Neural crest cell (in vitro differentiated cells): ENCODE measurements at places on chromosomes 4 and X. TPM values are rescaled to one million over a fixed set of nuclear protein-coding genes. Genes with fewer than 3 reads are reported as not detected.

Gene STARD8
- 1.5 and 1.8 TPM in 2 replicates for total RNA-seq

Gene NRK
- total RNA-seq, result 0.26 and 0.32 TPM in 2 replicates

Gene EMD
- total RNA-seq, result 54.3 and 56.8 TPM in 2 replicates

Gene RAB33A
- total RNA-seq, result 16.7 and 18.5 TPM in 2 replicates

Gene XKRX
- 0.41 and 0.51 TPM in 2 replicates for total RNA-seq

DNA sequence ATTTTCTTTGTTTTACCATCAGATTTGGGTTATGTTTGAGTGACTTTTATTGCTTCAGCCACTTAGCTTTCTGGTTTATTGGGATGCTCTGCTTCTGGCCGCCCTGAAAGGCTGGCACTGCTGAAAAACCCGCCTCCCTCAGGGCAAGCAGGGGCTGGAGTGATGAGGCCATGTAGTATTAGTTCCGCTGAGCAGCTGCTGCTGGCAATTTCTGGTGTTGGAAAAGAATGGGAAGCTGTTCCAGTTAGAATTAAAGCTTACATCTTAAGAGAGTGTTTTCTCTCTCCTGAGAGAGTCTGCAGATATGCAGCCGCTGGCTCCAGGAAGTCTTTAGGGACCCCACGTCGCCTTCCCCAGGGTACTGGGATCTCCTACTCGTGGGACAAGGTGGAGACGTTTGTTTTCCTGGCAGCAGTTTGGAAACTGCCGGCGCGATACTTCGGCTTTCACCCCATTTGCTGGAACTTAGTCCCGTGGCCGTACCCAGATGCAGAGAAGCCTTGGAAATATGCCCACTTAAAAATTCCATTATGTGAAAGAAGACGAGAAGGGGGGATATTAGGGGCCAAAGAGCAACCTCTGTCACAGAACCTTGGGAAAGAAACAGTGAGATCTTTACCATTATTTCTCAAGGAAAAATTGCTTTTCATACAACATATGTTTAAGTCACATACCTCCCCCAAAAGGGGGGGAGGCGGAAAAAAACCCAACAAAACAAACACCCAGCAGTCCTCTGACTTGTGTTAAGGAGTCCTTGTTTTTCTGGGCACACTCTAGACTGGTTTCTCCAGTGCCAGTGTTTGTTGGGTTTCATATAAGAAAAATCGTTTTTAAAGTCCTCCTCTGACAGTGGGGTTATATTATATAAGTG, 72.6 kb downstream of the TMEM131L start:
- no peak for DNase-seq

DNA sequence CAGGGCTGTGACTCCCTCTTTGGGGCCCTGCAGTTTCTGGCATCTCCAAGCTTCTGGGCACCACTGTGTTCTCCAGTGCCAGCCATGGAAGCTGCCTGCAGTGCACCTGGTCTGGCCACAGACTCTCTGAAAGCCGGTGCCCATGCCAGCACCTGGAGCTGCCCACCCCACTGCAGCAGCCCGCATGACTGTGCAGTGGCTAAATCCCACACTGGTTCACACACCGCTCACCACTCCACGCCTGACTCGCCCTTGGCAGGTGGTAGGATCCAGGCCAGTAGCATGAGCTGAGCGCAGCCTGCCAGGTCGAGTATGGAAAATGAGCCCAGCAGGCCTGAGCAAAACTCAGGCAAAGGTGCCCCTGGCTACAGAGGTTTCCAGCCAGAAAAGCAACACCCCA, 72.8 kb upstream of the INTU start:
- DNase-seq, result no peak

DNA sequence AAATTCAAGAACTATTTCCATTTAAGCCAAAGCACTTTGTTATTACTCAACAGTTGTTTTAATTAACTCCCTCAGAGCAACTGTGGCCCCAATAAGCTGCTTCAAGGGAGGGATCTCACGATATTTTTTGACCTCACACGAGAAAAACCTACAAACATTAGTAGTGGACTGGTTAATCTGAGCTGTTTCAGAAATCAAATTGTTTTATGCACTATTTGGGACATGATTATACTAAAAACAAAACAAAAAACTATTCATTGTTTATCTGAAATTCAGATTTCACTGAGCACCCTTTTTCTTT, 74.3 kb downstream of the DCHS2 start:
- DNase-seq, result no peak

- DNase-seq, result no peak
Observed at GRCh38 chr4:17469931-17470674, 41.8 kb downstream of the QDPR start.

GRCh38 chr4:118964891-118965411, 76.3 kb downstream of the SYNPO2 start:
- DNase-seq, result no peak
